Adrenal gland (tissue), 19 donors: ENCODE measurements at places on chromosomes 2 and 18. TPM values are rescaled to one million over a fixed set of nuclear protein-coding genes. Genes with fewer than 3 reads are reported as not detected.

Gene HOXD12
- polyA plus RNA-seq, result not detected

Gene SERPINB7
- polyA plus RNA-seq, result not detected

Gene CCBE1
- 8.1 TPM for polyA plus RNA-seq

Gene ST8SIA3
- polyA plus RNA-seq, result 5.2 TPM

Gene MOGAT1
- not detected for polyA plus RNA-seq

Gene TMEM169
- polyA plus RNA-seq, result 0.24 TPM

Gene NCKAP5
- 3.1 TPM for polyA plus RNA-seq

Gene PRKAG3
- polyA plus RNA-seq, result not detected

Gene SPHKAP
- 0.05 TPM for polyA plus RNA-seq

Gene MAP2
- polyA plus RNA-seq, result 24.3 TPM

Gene CPLX4
- not detected for polyA plus RNA-seq

Gene ANKRD30B
- polyA plus RNA-seq, result 0.64 TPM

Gene PREB
- 67.8 TPM for polyA plus RNA-seq

Gene FAM228A
- polyA plus RNA-seq, result 2.4 TPM

Gene TOGARAM2
- polyA plus RNA-seq, result 26.4 TPM

Gene LDLRAD4
- polyA plus RNA-seq, result 16.6 TPM

Gene ACTR3
- polyA plus RNA-seq, result 227 TPM

Gene POTEI
- 0.08 TPM for polyA plus RNA-seq

Gene ZSWIM2
- polyA plus RNA-seq, result 0.13 TPM

Gene GPR39
- polyA plus RNA-seq, result 0.10 TPM

Gene BOK
- 2.9 TPM for polyA plus RNA-seq

Gene DNER
- polyA plus RNA-seq, result 49.2 TPM

Gene ATP9B
- 16.3 TPM for polyA plus RNA-seq

Gene SLC40A1
- 154 TPM for polyA plus RNA-seq

Gene CHCHD5
- polyA plus RNA-seq, result 34.3 TPM

Gene ITGB6
- polyA plus RNA-seq, result not detected

Gene ABCA12
- polyA plus RNA-seq, result not detected

Gene TRPM8
- polyA plus RNA-seq, result not detected

Gene PTPRN
- 26.7 TPM for polyA plus RNA-seq
